ENCODE measurements at places on chromosomes 13 and 19.

DNA sequence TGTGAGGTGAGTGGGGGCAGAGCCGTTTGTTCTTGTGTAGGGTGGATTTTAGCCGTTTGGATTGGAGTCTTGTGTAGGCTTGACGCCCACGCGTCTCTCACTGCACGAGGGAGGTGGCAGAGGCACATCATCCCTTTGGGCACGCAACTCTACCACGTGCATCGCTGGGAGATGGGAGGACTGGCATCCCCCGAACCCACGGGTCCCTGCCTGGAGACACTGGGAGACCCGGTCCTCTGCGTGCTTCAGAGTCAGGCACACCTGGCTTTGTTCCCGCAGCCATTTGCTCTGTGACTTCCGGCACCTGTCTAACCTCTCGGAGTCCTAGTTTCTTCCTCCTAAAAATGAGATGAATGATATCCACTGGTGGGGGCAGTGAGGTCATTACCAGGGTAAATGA, 6.4 kb downstream of the ARHGEF7 start:
- no peak for DNase-seq

GRCh38 chr13:32354040-32354439, 38.7 kb downstream of the BRCA2 start:
- DNase-seq: no peak

DNA sequence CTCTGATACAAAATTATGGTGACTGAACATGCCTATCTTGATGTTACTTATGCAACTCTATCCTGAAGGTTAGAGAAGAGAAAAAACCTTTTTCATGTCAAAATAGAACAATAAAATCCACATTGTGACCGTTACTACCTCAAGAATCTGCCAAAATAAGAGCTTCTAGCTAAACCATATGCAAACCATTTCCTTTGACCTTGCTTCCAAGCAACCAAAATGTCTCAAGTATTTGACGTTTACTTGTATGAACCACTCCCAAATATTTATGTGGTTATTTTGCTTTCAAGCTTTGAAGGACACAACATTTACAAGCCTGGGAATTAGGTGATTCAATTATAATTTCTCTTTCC, 13.9 kb downstream of the FOXO1 start:
- DNase-seq: no peak

GRCh38 chr13:28545583-28546333, 50.8 kb upstream of the FLT1 start:
- DNase-seq: no peak

- DNase-seq: no peak
These were observed 102.6 kb upstream of the SERP2 start for GRCh38 chr13:44271031-44271455.

DNA sequence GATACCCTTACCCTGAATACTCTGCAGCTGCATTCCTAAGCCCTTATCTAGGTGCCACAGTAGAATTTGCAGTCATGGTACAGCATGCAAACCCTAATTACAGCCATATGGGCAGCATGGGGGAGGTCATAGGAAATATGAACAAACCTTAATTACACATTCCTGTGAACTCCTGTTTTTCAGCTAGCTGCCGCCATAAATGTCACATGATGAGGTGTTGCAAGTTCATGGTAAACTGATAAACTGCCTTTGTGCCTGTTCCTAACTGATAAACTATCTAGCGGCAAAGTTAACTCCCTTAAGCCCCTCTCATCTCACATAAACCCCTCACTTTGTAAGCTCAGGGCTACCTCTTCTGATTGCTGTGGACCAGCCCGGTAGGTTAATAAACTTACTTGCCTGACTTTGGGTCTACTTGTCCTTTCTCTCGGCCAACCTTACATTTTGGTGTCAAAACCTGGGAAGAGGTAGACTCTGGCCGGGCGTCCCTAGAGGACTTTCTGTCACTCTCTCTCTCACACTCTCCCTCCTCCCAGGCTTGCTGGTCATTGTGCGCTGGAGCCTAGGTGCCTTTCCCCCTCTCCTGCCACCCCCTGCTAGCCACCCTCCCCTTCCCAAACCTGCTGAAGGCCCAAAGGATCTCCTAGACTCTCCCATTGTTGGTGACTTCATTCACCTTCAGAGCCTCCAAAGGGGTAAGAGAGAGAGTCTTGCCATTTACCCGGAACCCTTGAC, 43.3 kb downstream of the ZNF93 start:
- peak; percentile 50 for DNase-seq

DNA sequence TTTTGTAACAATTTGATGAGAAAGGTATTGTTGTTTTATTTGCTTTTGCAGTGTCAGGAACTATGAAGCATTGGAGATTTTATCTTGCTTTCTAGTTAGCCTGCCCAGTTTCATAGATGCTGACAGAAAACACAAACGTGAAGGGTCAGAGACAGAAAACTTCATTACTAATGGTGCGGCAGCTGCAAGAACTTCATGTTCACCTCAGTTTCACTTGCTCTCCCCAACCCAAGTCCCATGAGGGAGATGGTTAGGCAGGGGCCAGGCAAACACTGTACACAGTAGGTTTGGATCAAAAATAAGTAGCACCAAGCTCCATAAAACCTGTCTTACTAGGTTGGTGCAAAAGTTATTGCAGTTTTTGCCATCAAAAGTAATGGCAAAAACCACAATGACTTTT, 550.2 kb upstream of the MIR17HG start:
- DNase-seq: no peak

- DNase-seq: no peak
These were observed 41.1 kb downstream of the TMTC4 start for GRCh38 chr13:100633461-100633860.

- DNase-seq: no peak
These were observed 26.8 kb upstream of the ALOX5AP start for GRCh38 chr13:30708541-30708940.

DNA sequence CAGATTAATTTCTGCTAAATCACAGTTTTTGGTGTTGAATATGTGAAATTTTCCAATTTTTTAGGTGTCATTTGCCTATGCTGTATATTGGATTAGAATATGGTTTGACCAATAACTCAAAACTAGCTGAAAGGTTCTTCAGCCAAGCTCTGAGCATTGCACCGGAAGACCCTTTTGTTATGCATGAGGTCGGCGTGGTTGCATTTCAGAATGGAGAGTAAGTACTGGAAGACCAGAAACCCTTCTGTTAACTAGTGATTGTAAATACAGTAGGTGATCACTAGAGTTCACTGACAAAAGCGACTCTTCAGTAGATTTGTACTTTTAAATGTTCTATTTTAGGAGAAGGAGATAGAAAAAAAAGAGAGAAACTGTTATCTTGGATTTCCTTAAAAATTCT, 22.3 kb downstream of the CDC16 start:
- DNase-seq: no peak

DNA sequence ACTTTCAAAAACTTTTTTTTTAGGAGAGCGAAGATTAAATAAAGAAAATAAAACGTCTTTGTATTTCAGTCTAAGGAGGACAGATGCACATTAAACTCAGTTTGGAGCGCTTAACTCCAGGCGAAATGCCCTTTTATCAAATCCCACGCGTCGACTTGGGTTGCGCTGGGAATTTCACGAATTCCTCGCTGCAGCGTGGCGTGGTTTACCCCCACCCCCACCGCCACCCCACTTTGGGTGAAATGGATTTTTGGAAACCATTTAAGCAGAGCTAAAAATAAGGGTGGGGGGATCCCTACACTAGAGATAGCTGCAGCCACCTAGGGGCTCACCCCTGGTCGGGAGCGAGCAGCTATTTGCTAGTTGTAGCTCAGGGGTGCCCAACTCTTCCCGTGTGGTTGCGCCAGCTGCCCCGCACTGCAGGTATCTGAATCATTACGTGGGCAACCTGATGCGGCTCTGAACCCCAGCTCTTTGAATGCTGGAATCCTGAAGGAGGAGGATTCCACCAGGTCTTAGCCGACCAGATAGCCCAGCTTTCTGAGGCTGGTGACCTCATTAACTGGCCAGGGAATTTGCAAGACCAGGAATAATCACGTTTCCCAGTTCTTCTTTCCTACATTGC, 6.5 kb upstream of the TSHZ3 start:
- DNase-seq: no peak

DNA sequence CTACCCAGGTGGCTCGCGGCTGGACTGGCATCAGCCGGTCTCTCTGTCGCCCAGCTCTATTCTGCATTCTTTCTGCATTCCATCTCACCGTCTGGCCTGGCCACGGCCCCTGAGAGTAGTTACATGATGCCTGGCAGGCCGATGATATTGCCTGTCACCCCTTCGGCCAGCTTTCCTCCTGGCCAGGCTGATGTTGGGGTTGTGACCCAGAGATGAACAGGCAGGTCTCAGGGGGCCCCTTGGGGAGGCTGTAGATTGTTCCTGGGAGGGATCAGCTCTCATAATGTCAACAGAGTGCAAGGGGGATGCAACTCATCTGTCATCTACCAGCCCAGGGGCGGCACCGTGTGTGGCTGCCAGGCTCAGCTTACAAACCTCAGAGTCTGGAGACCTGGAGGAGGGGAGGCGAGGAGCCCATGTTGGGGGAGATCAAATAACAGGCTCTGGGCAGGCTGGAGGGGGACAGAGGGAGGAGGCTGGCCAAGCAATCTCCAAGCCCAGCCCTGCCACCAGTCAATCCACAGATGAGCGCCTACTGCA, 13.6 kb upstream of the FBXO17 start:
- peak; percentile 21 for DNase-seq

Data from K562 (cell line).